ENCODE measurements at places on chromosomes 7 and 10. TPM values are rescaled to one million over a fixed set of nuclear protein-coding genes. Genes with fewer than 3 reads are reported as not detected.

NRG3 gene
- total RNA-seq = 0.58 TPM

VENTX gene
- total RNA-seq = not detected

SLC26A5 gene
- total RNA-seq = not detected

CACNB2 gene
- not detected for total RNA-seq

DNA sequence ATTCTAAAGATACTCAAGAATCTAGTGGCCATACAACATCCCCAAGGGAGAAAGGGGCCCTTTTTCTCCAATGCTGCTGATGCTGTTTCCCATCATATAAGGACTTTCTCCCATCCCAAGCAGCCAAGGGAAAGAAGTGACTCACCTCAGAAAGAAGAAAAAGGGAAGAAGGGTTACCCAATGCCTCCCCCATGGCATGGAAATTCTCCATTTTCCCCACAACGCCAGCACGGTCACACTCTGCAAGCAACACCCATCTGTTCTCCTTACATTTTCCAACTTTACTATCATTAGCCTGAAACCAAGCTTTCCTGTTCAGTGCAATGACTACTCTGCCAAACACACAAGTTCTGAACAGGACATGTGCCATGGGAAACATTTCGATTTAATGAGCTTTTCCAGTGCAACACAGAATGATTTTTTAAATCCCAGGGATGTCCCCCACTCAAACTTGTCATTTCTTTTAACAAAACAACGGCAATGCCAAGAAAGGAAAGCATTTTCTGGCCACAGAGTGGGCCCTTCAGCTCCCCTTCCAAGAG is 67.9 kb downstream of the PTPRN2 start:
- DNase-seq = no peak

DNA sequence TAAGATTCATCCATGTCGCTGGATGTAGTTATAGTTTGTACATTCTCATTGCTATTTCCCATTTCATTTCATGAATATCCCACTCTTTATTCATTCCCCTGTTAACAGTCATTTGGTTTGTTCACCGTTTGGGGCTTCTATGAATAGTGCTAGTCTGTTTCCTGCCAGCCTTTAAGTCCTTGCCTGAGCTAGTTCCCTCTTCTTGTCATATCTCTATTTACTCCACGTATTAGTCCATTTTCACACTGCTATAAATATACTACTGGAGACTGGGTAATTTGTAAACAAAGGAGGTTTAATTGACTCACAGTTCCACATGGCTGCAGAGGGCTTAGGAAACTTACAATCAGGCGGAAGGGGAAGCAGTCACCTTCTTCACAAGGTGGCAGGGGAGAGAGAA is 56.2 kb downstream of the PLCE1 start:
- no peak for DNase-seq

DNA sequence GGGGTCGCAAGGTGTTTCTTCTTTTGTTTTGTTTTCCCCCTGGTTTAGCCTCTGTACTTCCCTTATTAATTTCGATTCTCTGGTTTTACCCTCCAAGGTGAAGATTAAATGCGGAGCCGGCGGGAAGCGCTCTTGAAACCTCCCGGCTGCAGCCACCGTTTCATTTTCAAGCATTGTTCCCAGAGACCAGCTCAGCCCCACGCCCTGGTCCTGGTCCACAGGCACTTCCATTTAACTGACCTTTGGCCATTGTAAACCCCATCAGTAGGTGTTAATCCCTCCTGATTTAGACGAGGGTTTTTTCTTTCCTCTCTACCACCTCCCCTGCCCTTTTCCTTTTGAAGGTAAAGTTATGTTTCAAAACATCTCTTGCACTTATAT is 39.2 kb upstream of the ENO4 start:
- DNase-seq = no peak

- no peak for DNase-seq
Observed at GRCh38 chr10:124122211-124122610, 28.8 kb upstream of the CHST15 start.

GRCh38 chr7:16365952-16366351 is 55.4 kb downstream of the CRPPA start:
- no peak for DNase-seq

GRCh38 chr10:69346776-69347175 is 68.5 kb downstream of the HK1 start:
- DNase-seq = no peak

DNA sequence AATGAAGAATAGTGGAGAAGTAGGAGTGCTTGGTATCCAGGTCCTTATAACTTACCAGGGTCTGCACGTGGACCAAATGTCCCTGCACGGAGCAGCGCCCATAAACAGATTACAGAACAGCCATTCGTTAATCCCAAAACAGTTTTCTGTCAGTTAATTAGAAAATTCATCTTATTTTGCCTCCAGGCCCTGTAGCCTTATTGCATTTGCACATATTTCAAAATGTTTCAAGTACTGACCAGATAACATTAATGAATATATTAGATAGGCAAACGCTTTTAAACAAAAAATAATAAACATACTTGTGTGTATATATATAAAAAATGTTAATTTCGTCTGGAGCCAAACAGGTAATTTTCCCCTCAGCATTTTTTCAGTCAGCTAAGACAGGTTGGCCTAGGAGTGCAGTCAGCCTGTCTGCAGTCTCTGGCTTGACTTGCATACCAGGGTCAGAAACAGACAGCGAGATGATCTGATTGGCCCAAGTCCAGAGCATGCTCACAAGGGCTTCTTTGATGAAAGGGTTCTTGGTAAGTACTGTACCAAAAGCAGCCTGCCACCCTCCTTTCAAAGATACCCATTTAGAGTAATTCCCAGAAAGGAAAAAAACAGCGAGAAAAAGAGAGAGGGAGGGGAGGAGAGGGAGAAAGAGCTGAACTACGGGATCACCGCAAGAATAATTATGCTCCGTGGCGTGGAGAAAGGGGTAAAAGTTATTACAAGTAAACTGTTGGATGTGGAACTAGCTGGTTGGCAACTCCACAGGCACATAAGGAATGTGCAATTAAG is 194.4 kb upstream of the TCF7L2 start:
- DNase-seq = no peak

DNA sequence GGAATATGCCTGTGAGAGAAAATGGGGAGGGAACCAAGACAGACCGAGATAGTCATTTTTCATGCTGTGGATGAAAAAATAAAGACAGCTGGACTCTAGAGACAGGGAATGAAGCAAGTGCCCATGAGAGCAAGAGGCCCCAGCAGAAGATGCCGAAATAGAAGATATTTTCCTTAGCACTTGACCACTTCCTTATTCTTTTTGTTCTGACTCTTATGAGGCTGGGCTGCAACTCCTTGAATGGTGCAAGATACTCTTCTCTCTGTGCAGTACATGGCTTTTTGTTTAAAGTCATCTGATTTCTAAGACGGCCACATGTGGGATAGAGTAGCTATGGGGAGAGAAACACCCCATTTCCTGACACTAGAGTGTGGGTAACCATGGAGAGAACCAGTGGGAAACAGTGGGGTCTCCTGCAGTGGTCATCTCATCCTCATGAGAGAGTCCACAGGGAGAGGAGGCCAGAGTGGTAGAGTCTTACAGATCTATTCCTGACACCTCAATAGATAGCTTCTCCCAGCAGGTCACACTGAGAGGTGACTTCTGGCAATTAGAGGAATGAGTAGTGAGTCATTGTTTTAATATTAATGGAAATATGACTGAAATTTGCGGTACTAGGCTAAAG is 18.0 kb upstream of the VCL start:
- DNase-seq = no peak

- no peak for DNase-seq
Observed at GRCh38 chr10:23146258-23146657, 45.9 kb upstream of the PTF1A start.

DNA sequence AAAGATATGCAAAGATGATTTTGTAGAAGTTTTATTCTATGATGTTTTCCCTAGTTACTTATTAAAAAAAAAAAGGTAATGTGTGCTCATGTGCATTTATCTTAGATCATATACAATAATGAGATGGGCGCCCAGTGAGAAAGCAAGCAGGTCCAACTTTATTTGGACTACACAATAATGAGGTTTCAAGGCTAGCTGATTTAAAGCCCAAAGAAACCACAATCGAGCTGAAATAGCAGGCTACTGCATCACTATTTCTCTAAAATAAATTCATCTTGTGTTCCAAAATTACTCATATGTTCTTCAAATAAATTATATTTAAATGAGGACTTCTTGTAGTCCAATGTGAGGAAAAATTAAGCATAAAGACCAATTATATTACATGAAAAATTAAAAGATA is 110.1 kb downstream of the JMJD1C start:
- DNase-seq = no peak

GRCh38 chr10:116487522-116488430 is 58.0 kb upstream of the PNLIP start:
- DNase-seq = no peak

- no peak for DNase-seq
Observed at GRCh38 chr10:131651674-131652437, 249.0 kb upstream of the PPP2R2D start.

DNA sequence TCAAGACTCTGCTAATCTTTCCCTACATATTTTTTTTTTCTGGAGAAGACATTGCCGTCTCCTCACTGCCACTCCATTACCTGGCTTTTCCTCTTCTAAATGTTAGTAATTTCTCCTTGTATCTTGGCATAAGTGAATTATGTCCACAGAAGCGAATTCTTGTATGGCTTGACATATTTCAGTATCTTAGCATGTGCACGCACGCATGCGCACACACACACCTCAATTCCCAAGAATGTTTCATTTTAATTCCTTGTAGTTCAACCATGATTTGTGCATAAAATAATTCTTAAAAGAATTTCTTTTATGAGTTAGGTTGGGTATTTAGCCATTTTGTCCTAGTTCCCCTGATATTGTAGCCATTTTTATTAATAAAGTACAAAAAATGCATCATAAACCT is 301.2 kb upstream of the MYO3A start:
- no peak for DNase-seq

GRCh38 chr10:36606234-36606839 is 519.1 kb upstream of the ANKRD30A start:
- DNase-seq = no peak
